Kasumi-1 (cell line): ENCODE measurements at places on chromosomes 4 and X.

GRCh38 chrX:7170898-7171297 is 22.9 kb upstream of the PUDP start:
- no peak for DNase-seq

GRCh38 chr4:90306810-90307209 is 179.6 kb downstream of the CCSER1 start:
- no peak for DNase-seq

GRCh38 chr4:85747882-85748491 is 273.0 kb downstream of the ARHGAP24 start:
- DNase-seq: peak; percentile 86

- no peak for DNase-seq
Observed at GRCh38 chr4:111678479-111678878, 466.8 kb upstream of the FAM241A start.

DNA sequence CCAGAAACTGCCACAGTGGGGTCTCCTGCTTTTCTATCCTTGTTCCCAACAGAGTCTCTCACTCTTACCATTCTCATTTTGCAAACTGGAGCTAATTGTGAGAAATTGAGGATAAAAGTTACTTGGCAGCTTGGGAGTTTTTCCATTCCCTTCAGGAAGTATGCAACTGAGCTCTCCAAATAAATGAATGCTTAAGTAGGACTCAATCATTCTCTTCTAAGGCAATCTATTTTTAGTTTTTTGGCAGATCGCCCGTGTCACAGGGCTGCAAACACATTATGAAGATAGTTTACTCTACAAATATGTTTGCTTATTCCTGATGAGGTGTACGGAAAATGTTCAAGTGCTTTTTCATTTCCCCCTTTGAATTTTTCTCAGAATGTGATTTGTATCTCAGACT is 5.3 kb downstream of the ASB11 start:
- no peak for DNase-seq

DNA sequence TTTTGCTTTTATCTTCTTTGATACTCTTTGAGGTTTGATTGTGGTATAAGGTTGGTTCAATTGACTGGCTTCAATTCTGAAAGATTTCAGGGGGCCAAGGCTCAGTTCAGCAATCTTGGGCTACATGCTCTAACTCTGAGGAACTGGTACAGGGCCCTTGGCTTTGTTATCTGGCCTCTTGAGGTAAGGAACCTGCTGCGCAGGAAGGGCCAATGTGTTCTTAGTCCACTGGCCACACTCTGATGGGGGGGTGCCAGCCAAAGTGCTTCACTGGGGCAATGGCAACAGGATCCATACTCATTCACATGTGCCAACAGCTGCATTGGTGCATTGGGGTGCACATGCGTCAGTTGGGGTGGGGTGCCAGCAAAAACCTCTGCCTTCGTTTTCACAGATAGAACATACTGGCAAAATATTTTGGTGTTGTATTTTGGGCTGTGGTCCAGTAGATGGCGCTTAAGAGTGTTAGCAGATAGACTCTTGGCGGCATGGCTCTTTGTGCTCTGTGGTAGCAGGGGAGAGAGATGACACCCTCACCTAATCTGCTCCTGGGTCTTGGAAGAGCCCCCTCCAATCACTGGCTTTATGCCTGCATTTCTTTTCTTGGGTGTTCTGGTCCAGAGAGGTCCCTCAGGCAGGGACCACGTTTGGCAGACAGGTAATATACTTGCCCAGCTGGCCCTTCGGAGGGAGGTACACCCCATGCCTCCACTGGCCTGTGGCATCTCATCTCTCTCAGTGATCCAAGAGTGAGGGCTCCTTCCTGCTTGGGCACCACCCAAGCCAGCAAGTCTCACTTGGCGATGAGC is 42.9 kb downstream of the NDST3 start:
- peak; percentile 40 for DNase-seq

- DNase-seq: peak; percentile 55
Observed at GRCh38 chrX:100768679-100769338, 36.9 kb upstream of the SYTL4 start.
